ENCODE measurements at places on chromosomes 3 and 15.

DNA sequence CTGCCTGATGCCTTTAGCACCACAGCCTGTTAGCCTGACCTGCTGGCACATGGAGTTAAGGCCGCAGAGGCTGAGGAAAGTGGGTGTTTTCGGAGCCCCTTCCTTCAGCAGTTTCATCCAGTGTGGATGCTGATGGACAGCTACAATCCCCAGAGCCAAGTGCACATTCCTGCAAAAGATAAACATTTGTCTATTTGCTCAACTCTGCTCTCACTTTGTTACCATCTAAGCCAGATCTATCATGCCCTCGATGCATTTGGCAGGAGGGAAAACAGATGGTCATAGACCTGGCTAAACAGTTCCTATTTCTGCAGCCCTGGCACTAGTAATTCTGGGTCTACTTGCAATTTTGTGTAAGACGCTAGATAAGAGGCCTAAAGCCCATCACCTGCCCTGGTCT is 312.9 kb upstream of the RASGRP1 start:
- DNase-seq, result no peak

- DNase-seq, result no peak
Observed at GRCh38 chr3:183629546-183630301, 5.7 kb upstream of the KLHL24 start.

GRCh38 chr15:57476533-57476975 is 100.2 kb downstream of the CGNL1 start:
- DNase-seq, result no peak

- no peak for DNase-seq
Observed at GRCh38 chr15:31803388-31803884, 226.9 kb upstream of the CHRNA7 start.

DNA sequence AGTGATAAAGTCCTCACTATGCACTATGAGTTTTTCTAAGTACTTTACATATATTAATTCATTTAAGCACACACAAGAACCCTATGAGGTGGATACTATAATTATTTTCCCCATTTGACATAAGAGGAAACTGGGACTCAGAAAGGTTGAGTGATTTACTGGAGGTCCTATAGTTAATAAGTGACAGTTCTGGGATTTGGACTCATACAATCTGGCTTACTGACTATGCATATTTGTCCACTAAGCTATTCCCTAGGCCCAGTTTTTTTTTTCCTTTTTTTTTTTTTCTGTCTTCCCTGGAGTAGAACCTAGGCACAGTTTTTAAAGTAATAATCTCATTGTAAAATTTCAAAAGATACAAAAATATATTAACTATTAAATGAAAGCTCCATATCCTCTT is 6.3 kb upstream of the RTP2 start:
- no peak for DNase-seq

Data from cortex of kidney (tissue), 1 donor.